ENCODE measurements at places on chromosomes 4 and X.

GRCh38 chr4:70691661-70692060, 3.3 kb downstream of the UTP3 start:
- DNase-seq: no peak

DNA sequence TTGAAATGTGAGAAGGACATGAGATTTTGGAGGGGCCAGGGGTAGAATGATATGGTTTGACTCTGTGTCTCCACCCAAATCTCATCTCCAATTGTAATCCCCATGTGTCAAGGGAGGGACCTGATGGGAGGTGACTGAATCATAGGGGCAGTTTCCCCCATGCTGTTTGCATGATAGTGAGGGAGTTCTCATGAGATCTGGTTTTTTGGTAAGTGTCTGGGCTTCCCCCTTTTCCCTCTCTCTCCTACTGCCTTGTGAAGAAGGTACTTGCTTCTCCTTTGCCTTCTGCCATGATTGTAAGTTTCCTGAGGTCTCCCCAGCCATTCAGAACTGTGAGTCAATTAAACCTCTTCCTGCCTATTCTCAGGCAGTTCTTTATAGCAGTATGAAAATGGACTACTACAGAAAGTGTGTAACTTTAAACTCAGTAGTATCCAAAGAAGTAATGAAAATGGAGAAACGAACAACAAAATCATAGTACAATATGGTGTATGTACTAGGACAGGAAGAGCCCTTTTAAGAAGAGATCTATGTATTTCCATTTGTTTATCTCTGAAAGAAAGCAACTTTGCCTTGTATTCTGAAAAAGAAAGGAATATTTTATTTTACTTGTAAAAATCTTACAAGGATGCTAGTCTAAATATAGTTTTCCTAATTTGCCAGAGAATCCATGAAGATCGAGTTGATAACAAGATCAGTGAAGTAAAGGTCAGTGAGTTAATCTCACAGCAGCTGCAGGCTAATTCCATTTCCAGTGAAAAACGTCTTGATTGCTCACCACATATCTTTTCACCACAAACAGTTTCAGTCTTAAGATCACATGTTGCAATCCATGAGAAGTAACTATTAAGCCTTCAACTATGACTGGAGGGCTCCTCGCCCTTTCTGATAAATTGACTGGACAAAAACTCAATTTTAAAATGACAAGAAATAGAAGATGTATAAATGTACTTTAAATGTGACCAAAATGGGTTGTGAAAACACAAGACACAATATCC, 20.5 kb downstream of the PKD2 start:
- no peak for DNase-seq

GRCh38 chr4:153750197-153750817, 9.5 kb downstream of the RNF175 start:
- peak; percentile 73 for DNase-seq

DNA sequence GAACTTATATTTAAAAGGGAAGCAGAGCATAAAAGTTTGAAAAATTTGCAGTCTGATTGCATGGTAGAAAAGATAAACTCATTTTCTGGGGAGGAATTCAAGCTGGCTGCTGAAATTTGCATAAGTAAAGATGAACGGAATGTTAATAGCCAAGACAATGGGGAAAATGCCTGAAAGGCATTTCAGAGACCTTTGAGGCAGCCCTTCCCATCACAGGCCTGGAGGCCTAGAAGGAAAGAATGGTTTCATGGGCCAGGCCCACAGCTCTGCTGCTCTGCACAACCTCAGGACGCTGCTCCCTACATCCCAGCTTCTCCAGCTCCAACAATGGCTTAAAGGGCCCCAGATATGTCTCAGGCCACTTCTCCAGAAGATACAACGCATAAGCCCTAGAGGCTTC, 46.9 kb upstream of the INPP4B start:
- DNase-seq: no peak

- DNase-seq: no peak
Measured at GRCh38 chr4:142191901-142192300, 555.5 kb downstream of the IL15 start.

GRCh38 chr4:166459621-166460020, 586.6 kb downstream of the TLL1 start:
- DNase-seq: no peak

DNA sequence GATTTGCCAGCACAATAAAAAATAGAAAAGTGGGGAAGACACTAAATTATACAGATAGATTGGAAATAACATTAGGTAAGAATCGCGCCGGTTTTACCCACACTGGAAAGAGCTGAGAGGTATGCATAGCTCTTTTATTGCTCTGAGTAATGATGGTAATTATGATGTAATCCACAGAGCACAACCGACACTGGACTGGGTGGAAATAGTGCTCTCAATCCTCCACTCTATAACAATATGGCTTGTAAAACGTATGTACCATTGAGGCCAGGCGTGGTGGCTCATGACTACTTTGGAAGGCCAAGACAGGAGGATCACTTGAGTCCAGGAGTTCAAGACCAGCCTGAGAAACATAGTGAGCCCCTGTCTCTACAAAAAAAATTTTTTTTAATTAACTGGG, 104.3 kb upstream of the RAPGEF2 start:
- no peak for DNase-seq

- no peak for DNase-seq
Measured at GRCh38 chrX:129565046-129565650, 25.1 kb downstream of the OCRL start.

GRCh38 chr4:6161921-6162464, 38.4 kb downstream of the JAKMIP1 start:
- DNase-seq: no peak

- no peak for DNase-seq
Measured at GRCh38 chrX:115642311-115642710, 81.3 kb downstream of the PLS3 start.

- DNase-seq: no peak
Measured at GRCh38 chr4:149057594-149057993, 615.4 kb upstream of the NR3C2 start.

- no peak for DNase-seq
Measured at GRCh38 chr4:112747036-112747435, 110.1 kb downstream of the LARP7 start.

DNA sequence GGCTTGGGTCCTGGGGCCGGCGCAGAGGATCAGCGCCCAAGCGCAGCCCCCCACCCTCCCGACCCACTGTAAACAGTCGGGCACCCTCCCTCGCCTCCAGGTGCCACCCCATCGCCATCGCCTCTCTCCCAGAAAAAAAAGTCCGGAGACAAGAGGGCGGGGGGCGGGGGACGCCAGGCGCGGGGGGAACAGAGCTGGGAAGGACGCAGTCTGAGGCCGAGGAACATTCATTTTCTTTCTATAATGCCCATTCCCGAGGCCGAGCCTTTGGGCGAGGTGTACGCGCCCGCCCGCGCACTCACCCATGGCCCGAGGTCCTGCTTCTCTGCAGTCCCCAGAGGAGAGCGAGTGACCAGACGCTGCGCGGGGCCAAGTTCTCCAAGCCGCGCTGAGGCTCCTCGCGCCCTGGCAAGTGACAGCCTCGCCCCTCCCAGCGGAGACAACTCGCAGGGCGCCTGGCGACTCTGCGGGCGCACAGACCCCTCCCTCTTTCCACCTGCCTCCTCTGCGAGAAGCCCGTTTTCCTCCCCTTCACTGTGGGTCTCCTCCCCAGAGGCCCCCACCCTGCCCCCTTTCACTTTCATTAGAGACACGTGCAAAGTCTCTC, 63.5 kb upstream of the WDR17 start:
- no peak for DNase-seq

DNA sequence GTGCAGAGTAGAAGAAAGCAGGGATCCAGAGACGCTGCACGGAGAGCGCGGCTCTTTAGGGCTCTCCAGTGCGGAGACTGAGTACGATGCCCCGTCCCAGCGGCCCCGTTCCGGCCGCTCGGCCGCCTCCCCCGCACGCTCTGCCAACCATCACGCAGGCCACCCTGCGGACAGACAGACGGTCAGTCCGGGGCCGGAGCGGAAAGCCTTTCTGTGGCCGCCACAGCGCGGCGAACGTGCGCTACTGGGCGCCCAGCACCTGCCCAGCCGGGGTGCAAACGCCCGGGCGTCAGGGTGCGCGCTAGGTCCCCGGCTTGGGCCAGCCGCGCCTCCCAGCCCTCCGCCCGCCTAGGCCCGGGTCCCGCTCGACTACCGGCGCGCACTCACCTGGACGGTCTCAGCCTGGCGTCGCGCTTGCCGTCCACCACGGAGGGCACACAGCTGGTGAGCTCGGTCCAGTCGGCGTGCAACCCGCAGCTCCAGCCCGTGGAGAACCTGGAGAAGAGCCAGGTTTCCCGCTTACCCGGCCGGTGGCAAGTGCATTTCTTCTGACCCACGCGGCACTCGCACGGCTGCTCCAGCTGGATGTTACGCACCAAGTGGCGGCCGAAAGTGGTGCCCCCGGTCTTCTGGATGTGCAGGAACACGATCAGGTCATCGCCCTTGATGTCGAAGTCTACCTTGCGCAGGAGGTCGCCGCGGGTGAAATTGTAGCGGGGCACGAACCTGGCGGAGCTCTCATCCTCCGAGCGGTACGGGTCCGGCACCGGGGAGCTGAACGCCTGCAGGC, 1.8 kb downstream of the HS6ST2 start:
- no peak for DNase-seq

GRCh38 chrX:97306771-97307470, 423.2 kb downstream of the RPA4 start:
- DNase-seq: no peak

- DNase-seq: no peak
Measured at GRCh38 chrX:13470685-13470977, 98.8 kb upstream of the EGFL6 start.

DNA sequence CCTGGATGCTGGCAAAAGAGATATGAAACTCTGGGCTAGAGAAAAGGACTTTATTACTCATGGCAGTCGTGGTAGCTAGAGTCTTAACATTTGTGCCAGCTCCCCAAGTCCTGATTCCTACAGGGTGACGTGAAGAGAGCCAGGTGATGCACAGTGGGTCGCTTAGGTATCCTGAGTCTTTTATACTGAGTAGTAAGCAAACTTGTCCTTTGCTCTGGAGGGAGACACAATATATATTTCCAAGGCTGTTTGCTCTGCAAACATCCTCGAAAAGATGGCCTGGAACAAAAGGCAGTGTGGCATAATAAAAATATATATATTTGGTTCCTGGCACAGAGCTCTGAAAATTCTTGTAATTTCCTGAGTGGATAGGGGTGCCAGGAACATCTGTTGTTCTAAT, 23.0 kb downstream of the ZNF81 start:
- DNase-seq: no peak

DNA sequence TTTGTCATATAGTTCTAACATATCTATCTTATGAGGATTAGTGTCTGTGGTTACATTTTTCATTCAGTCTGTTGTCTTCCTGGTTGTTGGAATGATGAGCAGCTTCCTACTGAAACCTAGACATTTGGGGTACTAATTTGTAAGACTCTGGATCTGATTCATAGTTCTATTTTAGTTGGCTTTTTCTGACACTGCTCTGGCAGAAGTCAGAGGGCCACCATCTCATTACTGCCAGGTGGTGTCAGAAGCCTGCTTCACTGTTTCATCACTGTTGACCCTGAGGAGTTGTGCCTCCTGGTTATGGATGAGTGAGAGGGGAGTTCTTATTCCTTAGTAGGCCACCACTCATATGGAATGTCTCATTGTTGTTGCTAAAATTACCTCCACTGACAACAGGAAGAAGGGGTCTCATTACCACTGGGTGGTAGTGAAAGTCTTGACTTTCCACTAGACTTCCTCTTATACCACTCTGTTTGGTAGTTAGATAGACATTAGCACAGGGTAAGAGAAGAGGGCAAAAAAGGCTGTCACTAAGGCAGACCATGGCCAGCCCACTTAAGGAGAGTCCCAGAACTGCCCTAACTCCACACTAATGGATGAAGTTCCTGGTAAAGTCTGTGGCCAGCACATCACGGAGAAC, 395.2 kb downstream of the SPOCK3 start:
- no peak for DNase-seq

DNA sequence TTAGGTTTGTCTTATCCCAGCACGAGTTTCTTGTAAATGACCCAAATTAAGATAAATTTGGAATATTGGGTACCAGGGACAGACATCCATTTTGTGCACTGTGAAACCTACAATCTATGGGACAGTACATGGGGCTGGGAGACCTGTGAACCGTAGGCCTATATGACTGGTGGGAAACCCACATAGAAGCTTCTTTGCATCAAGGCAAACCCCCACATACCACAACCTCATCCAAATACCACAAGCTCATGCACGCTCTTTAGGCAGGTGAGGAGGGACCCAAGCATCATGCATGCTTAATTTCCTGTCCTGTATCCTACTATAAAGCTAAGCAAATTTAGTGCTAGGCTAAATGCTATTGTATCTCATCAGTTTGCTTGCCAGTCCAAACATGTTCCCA, 47.8 kb downstream of the NIPAL1 start:
- no peak for DNase-seq

GRCh38 chrX:127177966-127178365, 358.4 kb downstream of the PRR32 start:
- no peak for DNase-seq

DNA sequence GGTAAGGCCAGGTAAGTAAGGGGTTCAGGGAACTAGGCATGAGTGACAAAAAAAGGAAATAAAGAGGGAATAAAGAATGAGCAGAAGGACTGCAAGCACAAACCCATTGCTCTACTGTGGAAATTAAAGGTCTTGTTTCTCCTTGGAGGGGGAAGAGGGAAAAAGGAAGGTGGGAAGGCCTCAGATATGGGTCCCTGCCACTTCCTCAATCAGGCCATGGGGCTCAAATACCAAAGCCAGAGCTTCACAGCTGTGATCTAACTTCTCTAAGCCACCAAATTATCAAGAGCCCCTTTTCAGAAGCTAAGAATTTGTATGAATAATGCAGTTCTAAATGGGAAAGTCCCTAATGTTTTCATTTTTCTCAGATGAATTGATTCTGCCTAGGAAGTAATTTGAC, 4.7 kb downstream of the USP51 start:
- DNase-seq: no peak

DNA sequence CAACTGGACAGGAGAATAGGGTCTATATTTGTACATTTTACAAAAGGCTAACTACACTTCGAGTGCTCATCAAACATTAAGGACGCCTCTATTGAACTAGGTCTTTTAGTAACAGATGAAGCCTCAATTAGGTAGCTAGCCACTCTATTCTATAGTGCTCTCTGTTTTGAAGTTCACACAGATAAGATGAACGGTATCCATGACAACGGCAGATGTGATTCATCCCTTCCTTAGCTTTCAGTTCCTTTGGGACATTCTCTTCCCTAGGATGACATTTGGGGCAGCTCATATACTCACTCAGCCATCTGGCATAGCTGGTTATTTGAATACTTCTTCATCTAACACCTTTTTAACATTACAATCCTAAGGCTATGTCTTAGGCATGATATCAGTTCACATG, 62.4 kb upstream of the WDFY3 start:
- no peak for DNase-seq

GRCh38 chr4:174260099-174260498, 23.4 kb downstream of the FBXO8 start:
- no peak for DNase-seq

Data from naive thymus-derived CD8-positive, alpha-beta T cell (primary cell).